ENCODE measurements at places on chromosomes 5 and 9. TPM values are rescaled to one million over a fixed set of nuclear protein-coding genes. Genes with fewer than 3 reads are reported as not detected.

The NR5A1 gene
- total RNA-seq: not detected

The CKMT2 gene
- total RNA-seq: 0.43 TPM

The TLE1 gene
- 39.3 TPM for total RNA-seq

The C9orf153 gene
- total RNA-seq: not detected

The MARVELD2 gene
- 2.3 TPM for total RNA-seq

The PIP5KL1 gene
- 2.6 TPM for total RNA-seq

The ANKRD55 gene
- total RNA-seq: under 0.01 TPM

The TRIM7 gene
- 2.2 TPM for total RNA-seq

The TAF1L gene
- not detected for total RNA-seq

The STPG3 gene
- not detected for total RNA-seq

The ELAVL2 gene
- total RNA-seq: not detected

The REEP2 gene
- 13.0 TPM for total RNA-seq

The NRARP gene
- 0.32 TPM for total RNA-seq

The PTGDS gene
- total RNA-seq: 10.8 TPM

The RNF183 gene
- total RNA-seq: not detected

The IL5 gene
- not detected for total RNA-seq

The OGN gene
- not detected for total RNA-seq

The GPR150 gene
- total RNA-seq: 0.43 TPM

The FOXD1 gene
- total RNA-seq: 6.1 TPM

The GKAP1 gene
- 2.2 TPM for total RNA-seq

The RANBP17 gene
- 33.7 TPM for total RNA-seq

The SVEP1 gene
- 81.2 TPM for total RNA-seq

The TEK gene
- 25.8 TPM for total RNA-seq

The GMCL2 gene
- total RNA-seq: not detected

Data from fibroblast of villous mesenchyme (primary cell).